ENCODE measurements at places on chromosomes 6 and 20.

GRCh38 chr6:29938746-29939508 is 3.4 kb upstream of the HLA-A start:
- DNase-seq, result no peak

DNA sequence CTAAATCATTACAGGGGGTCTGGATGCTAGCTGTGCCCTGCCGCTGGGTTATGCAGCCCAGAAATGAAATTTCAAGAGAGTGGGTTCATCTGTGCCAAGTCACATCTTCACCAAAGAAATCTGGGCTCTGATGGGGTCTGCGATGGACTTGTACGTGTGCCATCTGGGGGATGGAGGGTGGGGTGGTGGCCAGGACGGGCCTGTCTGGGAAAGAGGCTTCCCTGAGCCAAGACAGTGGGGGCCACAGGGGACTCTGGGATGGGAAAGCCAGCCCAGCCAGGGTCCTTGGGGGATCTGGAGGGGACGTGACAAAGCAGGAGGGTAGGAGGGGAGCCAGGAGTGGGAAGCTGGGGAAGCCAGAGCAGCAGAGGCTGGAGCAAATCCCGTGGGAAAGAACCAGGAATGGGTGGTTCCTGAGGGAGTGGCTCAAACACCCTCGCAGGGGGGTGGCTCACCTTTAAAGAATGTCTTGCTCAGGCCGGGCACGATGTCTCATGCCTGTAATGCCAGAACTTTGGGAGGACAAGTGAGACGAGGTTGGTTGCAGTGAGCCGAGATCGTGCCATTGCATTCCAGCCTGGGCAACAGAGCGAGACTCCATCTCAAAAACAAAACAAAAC is 36.3 kb upstream of the SULF2 start:
- DNase-seq, result no peak

DNA sequence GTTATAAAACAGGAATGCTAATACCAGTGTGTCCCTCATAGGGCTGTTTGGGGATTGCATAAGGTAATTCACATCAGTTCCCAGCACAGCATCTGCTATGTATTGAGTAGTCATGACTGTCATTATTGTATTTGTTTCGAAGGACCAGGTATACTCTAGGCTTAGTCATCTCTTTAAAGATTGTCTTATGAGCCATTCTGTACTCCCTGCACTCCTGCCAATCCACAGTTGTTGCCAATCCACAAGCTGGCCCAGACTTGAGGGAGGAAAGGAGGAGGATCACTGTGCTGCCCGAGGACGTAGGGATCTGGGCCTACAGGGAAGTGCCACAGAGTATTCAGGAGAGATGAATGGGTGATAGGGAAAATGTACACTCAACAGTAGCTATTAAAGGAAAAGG is 113.0 kb upstream of the TIAM2 start:
- DNase-seq, result no peak

DNA sequence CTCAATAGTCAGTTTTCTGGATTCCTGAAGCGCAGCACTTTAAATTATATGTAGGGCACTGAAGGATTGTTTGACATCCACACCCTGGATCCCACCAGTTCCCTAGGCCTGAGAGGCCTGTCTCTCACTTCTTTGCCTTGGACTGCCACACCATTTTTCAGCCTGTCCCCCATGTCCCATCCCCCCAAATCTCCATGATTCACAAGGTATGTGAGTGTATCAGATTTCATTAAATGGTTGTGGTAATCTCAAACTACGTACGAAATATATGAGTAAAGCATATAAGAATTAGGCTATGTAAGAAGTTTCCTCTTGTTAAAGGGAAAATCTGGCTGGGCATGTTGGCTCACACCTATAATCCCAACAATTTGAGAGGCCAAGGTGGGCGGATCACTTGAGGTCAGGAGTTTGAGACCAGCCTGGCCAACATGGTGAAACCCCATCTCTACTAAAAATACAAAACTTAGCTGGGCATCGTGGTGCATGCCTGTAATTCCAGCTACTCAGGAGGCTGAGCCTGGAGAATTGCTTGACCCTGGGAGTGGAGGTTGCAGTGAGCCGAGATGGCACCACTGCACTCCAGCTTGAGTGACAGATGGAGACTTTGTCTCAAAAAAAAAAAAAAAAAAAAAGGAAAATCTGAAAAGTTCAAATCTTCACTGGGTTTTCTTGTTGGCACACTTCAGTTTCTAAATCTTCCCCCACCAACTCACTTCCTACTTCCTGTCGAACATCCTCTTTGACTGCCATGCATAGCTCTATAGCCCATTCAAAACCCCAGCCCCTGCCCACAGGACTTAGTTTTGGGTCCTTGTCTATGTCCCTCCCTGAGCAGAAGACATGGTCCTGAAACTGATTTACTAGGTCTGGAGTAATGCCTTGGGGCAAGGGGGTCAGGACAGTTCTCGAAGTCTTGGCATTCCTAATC is 97.3 kb upstream of the SHLD1 start:
- no peak for DNase-seq

Measured in CD4-positive, CD25-positive, alpha-beta regulatory T cell (primary cell).